ENCODE measurements at places on chromosomes 6 and 20. TPM values are rescaled to one million over a fixed set of nuclear protein-coding genes. Genes with fewer than 3 reads are reported as not detected.

HLA-DOA gene
- total RNA-seq: 7.3 TPM

ARMH2 gene
- total RNA-seq: not detected

ARG1 gene
- not detected for total RNA-seq

SLC4A11 gene
- total RNA-seq: 30.6 TPM

SLC26A8 gene
- total RNA-seq: 0.97 TPM

EBF4 gene
- total RNA-seq: 5.9 TPM

DEFB124 gene
- not detected for total RNA-seq

CCN6 gene
- total RNA-seq: not detected

TRDN gene
- 9.1 TPM for total RNA-seq

TRIM40 gene
- total RNA-seq: not detected

TMEM74B gene
- 35.4 TPM for total RNA-seq
